ENCODE measurements at places on chromosomes 1 and 21.

DNA sequence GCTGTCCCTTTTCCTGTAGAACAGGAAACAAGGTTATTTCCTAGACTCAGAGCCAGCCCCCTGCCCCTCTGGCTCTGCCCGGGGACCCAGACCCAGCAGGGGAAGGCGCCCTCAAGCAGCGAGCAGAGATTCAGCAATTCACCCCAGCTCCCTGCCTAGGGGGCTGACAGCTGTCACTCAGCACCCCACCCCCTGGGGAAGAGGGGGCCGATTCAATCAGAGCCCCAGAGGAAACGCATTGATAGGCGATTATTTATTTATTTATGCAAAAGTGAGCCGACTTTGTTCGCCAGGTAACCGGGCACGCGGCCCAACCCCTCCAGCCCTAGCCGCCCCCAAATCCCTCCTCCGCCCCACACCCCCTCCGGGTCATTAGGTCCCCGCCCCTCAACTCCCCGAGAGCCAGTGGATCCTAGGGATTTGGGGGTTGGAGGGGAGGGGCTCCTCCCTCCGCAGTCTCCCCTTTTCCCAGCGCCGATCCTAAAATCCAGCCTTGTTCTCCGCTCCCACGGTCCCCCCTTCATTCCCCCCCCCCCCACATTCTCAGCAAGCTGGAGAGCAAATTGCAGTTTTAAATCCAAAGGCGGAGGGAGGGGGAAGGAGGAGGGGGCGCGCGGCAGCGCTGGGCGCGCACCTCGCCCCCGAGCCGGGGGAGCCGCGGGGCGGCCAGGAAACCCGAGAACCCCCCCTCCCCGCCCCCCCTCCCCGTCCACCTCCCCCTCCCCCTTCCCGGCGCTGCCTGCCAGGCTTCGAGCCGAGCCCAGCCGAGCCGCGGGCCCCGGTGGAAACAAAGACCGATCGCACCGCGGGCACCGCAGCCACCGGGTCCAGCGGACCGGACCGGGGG lies 1.3 kb downstream of the AHDC1 start:
- peak; percentile 48 for DNase-seq

DNA sequence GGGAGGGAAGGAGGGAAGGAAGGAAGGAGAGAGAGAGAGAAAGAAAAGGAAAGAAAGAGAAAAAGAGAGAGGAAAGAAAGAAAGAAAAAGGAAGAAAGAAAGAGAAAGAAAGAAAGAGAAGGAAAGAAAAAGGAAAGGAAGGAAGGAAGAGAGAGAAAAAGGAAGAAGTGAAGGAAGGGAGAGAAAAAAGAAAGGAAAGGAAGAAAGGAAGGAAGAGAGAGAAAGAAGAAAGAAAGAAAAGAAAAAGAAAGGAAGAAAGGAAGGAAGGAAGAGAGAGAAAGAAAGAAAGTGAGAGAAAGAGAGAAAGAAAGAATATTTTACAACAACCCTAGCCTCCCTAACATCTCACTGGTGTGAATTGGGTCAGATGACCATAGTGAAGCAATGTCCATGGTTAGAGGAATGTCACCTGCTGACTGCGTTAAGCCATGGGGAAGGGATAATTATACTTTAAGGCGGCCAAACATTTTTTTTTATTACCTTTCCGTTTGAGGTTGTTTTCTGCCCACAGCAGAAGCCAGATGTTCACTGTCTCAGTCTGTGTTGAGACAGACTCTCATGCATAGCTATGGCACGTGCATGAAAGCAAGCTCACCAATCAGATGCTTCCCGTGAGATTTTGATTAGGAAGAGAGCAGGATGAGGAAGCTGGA lies 76.4 kb downstream of the SNRPE start:
- no peak for DNase-seq

GRCh38 chr1:158998781-158999161 lies 10.9 kb upstream of the IFI16 start:
- peak; percentile 25 for DNase-seq

GRCh38 chr1:20198918-20199317 lies 12.6 kb upstream of the PLA2G2C start:
- no peak for DNase-seq

DNA sequence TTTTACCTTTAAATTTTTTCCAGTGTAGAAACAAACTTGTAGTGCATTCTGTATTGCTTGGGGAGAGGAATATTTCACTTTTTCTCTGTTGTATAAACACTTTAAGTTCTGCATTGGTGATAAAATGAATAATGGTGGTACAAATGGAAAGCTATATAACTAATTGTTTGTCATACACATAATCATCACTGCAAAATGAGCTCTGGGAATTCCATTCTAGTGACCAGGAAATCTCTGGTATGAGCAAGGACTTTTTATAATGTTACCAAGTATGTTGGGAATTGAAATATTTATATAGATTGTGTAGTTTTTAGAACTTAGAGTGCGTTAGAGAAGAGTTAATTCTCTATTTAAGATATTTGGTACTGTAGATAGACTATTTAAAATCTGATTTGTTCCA lies 5.0 kb upstream of the FMN2 start:
- DNase-seq, result no peak

GRCh38 chr1:94463765-94464330 lies 45.7 kb downstream of the ABCD3 start:
- DNase-seq, result no peak

GRCh38 chr1:241902391-241903065 lies 54.5 kb downstream of the EXO1 start:
- DNase-seq, result no peak

- DNase-seq, result peak; percentile 25
These were observed 29.3 kb upstream of the USP1 start for GRCh38 chr1:62407398-62408009.

GRCh38 chr1:82920418-82921248 lies 1078.3 kb downstream of the TTLL7 start:
- no peak for DNase-seq

- DNase-seq, result no peak
These were observed 116.5 kb upstream of the C1orf174 start for GRCh38 chr1:4016351-4017130.

DNA sequence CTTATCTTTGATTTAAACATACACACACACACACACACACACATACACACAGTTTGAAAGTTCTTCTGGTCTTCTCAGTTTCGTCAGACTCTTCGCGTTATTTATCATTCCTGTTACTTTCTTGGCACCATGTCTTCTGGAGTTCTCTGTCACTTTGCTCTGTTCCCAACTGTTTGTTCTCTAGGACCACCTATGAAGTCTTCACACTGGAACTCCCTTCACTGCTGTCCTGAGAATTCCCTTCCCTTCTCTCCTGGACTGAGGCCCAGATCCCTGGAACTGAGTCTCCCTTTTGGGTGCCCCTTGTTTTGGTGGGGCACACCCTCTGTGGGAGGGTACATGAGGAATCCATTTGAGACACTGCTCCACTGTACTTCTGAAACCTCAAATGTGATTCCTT lies 30.5 kb downstream of the ALG14 start:
- no peak for DNase-seq

GRCh38 chr1:84876353-84876752 lies 16.7 kb downstream of the LPAR3 start:
- DNase-seq, result no peak

- no peak for DNase-seq
These were observed 15.1 kb downstream of the NFASC start for GRCh38 chr1:204885790-204886189.

GRCh38 chr1:15412175-15412800 lies 2.6 kb downstream of the EFHD2 start:
- no peak for DNase-seq

- no peak for DNase-seq
These were observed 876 bp downstream of the ALDH9A1 start for GRCh38 chr1:165697491-165697880.

All from NCI-H1092 (cell line).